ENCODE measurements at places on chromosomes 7 and 10. TPM values are rescaled to one million over a fixed set of nuclear protein-coding genes. Genes with fewer than 3 reads are reported as not detected.

GRCh38 chr10:129491123-129491734, 24.2 kb downstream of the MGMT start:
- no peaks in the 10 kb centered on the region for H3K27me3 ChIP-seq
- no peak overlapping the region for H3K4me3 ChIP-seq
- no peaks in the 10 kb centered on the region for H3K4me1 ChIP-seq
- no peak for DNase-seq
- no peaks in the 10 kb centered on the region for H3K36me3 ChIP-seq

DNA sequence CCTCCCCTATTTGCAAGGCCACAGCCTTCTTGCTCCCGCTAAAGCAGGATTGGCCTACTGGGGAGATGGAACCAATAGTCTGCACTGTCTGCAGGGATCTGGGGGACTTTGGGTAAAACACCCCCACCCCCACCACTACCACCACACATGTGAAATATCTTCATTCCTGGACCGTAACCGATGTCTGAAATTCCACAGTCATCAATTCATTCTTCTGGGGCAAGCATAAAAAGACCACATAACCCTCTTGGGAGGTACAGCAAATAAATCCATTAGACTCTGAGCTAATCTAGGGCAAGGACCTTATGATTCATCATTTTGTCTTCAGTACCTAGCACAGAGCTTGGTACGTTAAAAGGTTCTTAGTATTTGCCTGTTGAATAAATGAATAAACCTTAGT, 307.8 kb downstream of the GPAM start:
- H3K27me3 ChIP-seq, result no peaks in the 10 kb centered on the region
- no peak overlapping the region for H3K27ac ChIP-seq
- no peak overlapping the region for H3K4me3 ChIP-seq
- no peak for DNase-seq
- no peaks in the 10 kb centered on the region for H3K36me3 ChIP-seq

DNA sequence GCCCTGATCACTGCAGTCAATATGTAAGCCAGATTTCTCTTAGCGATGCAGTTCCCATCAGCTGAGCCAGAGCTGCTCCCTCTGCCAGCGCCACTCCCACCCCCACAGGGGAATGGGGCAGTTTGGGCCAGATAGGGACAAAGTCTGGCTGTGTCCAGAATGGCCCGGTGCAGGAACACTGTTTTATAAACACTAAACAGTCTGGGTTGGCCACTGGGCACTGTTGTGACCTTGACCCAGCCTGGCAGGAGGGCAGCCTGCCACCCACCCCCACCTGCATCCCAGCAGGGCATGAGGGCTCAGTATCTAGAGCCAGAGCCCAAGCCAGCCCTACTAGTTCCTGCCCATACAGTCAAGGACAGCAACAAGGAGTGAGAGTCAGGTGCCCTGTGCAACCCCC, 1.3 kb downstream of the OGDHL start:
- H3K36me3 ChIP-seq, result no peaks in the 10 kb centered on the region
- no peaks in the 10 kb centered on the region for H3K27me3 ChIP-seq
- no peak overlapping the region for H3K27ac ChIP-seq
- DNase-seq, result peak; percentile 27

DNA sequence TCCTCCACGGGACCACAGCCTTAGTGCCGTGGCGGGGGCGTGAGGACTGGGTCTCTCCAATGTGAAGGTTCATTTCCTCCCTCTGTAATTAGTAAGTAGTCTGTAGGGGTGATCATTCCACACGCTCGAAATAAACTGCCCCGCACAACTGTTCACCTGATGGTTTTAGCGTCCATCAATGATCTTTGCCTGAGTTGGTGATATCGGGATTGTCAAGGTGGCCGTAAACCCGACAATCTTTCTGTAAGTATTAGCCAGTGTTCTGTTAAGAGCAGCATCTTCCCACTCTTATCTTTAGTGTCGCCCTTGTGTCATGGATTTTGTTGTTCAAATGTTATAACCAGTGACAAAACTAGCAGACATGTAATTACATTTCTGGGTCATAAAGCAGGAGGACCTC, 17.7 kb downstream of the AGAP3 start:
- no peak overlapping the region for H3K4me3 ChIP-seq
- H3K36me3 ChIP-seq, result peaks cover 4% of the 10 kb centered on the region
- peak overlapping the region; percentile 45 for H3K27ac ChIP-seq
- peaks cover 10% of the 10 kb centered on the region for H3K4me1 ChIP-seq
- DNase-seq, result no peak
- no peaks in the 10 kb centered on the region for H3K27me3 ChIP-seq

FAM107B gene
- 1.3 TPM for polyA plus RNA-seq
